ENCODE measurements at places on chromosomes 2 and 18.

- DNase-seq, result peak; percentile 93
These were observed 35.9 kb downstream of the LHCGR start for GRCh38 chr2:48719480-48720177.

GRCh38 chr2:39469807-39470206 is 32.7 kb upstream of the MAP4K3 start:
- DNase-seq, result peak; percentile 27

DNA sequence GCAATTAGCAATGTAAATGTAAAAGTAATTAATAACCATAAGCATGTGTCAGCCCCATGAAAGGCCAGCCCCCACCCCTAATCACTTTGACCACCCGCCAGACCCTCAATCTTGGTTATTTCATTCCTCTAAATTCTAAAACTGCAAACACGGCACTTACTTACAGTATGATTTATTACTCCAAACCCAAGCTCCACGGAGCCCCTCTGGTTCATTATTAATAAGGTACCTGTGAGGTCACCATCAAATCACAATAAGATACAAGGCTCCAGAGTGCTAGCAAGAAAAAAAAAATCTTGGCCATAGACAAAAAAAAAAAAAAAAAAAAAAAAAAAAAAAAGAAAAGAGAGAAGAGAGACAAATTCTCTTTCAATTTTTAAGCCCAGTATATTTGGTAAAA is 879.5 kb downstream of the TDRD15 start:
- no peak for DNase-seq

GRCh38 chr18:25166113-25166512 is 185.9 kb downstream of the ZNF521 start:
- DNase-seq, result no peak

- peak; percentile 87 for DNase-seq
These were observed 402.9 kb downstream of the ERBB4 start for GRCh38 chr2:212135739-212136138.

GRCh38 chr2:179936141-179936540 is 71.0 kb downstream of the CWC22 start:
- no peak for DNase-seq

DNA sequence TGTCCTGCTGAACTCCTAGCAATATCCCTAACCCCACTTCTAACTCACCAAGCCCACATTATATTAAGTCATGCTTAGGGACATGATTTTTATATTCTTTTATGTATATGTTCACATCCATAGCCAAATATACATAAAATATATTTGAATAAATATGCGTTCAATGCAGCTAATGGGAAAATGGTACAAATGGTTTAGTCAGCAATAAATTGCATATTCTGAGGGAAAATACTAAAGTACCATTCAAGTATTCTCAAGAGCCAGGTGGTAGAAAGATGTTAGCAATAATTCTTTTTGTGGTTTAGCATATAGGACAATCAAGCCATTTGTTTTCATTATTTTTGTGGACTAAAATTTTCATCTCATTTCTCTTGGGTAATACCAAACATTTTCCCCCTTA is 306.0 kb downstream of the TDRD15 start:
- DNase-seq, result no peak

DNA sequence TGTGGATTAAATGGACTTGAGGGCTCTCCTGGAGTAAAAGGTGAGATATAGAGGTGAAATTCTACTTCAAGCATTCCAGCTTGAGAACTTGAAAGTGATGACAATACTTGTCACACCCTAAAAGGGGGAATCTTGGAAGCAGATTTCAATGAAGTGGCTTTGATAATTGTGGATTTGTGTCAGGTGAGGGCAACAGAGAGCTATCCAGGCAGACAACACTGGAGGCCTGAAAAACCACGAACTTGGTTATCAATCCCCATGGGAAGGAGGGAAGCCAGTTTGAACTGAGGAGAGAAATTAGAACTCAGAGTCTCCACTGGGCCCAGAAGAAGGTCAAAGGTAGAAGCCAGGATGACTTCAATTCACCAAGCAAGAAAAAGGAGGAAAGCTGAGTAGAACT is 263.9 kb downstream of the FIGN start:
- peak; percentile 49 for DNase-seq

DNA sequence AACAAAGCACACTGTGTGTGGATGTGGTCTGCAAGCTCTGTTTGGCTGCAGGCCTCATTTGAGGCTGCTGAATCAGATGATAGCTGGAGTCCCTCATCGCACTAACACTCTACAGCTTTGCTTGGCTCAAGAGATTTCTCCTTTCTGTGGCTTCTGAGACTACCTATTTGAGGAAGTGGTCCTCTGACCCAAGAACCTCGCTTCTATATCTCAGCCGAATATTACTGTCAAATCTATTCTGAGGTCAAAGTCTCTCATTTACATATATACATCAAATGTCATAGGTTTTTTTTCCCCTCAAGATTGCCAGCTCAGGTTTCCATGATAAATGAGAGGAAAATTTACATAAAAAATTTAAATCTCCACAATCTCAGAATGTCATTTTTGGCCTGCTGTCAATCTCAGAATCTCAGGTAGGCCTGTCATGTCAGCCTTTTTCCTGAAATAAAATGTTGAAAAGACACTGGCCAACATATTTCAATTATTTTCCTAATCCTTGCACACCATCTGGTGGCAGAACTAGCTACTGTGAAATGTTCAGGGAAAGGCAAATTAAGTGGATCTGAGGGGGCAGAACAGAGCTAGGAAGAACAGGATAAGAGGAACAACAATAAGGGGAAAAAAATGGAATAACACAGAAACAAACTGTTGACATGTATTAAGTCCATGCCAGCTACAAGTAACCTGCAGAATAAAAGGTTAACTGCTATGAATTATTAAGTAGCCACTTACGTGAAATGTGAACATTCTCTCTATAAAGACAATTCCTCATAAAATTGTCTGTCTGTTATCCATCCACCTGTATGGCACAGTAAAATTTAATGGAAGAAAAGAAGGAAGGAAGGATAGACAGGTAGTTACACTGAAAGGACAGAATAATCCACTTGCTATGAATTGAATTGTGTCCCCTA is 39.3 kb downstream of the AP1S3 start:
- peak; percentile 47 for DNase-seq

DNA sequence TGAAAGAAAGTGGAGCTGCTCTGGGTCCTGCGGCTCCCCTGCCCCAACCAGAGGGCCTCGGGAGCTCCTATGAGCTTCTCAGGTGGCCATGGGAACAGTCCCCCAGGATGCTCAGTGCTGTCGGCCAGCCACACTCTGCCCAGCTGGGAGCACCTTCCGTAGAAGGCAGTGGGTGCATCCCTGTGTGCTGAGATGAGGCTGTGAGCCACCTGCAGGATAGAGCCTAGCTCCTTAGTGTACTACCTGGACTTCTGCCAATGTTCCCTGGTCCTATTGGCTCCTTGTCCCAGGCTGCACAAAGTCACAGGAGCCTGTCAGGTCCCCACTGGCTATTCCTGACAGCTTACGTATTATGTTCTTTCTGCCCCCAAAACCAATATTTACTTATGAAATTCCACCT is 16.1 kb downstream of the PRELID3A start:
- DNase-seq, result peak; percentile 71

GRCh38 chr2:187461294-187462261 is 13.5 kb upstream of the CALCRL start:
- DNase-seq, result no peak

DNA sequence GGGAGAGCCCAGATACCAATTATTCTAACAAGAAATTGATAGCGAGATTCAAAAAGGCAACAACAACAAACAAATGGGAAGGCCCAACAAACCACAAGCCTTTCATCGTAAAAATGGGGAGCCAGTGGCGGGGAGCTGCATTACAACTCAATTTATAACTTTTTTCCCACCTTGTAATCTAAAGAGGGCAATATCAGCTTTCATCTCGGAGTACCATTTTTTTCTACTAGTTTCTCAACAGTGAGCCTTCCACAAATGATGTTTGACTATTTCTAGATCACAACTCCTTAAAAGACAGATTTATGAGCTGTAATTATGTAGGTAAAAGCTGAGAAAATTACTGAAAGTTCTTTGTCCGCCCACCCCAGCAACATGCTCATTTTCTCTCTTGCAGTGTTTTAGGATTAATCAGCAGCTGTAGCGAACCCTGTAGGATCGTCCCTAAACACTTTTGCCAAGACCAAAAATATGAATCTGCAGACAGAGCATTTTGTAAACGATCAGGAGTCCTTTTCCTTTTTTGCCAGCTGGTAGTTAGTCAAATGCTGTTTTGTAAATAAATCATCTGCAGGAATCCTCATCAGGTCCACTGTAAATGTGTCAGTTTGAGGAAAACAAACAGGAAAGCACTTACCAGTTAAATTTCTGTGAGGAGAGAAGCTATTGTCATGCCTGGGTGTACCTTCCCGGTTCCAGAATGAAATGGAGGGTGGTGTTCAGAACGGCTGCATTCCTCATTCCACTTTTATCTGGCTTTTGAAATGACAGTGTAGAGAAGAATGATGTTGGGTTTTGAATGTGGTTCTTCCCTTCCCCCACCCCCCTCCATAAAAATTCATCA is 53.2 kb downstream of the EEF1B2 start:
- no peak for DNase-seq

GRCh38 chr18:66587430-66587829 is 16.5 kb downstream of the CDH19 start:
- DNase-seq, result no peak

DNA sequence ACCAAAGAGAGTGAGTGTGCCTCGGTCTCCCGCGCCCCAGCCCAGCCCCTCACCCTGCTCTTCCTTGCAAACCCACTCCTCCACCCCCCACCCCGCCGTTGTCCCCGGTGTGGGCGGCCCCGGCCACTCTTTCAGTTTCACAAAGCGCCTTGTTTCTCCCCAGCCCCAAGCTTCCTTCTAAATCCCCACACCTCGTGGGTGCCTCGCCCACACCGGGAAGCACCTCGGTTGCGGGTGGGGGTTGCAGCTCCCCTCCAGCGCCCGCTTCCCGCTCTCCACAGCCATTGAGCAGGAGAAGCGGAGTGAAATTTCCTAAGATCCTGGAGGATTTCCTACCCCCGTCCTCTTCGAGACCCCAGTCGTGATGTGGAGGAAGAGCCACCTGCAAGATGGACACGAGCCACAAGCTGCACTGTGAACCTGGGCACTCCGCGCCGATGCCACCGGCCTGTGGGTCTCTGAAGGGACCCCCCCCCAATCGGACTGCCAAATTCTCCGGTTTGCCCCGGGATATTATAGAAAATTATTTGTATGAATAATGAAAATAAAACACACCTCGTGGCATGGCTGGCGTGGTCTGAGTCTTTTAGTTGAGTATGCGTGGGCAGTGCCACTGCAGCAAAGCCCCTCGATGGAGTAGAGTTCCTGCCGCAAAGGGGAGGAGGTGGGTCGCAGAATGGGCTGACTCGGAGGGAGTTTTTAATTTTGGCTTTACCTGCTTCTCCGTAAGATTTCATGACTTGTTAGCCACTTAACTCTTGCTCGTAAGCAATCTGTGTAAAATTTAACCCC is 848 bp downstream of the TMSB10 start:
- peak; percentile 62 for DNase-seq

DNA sequence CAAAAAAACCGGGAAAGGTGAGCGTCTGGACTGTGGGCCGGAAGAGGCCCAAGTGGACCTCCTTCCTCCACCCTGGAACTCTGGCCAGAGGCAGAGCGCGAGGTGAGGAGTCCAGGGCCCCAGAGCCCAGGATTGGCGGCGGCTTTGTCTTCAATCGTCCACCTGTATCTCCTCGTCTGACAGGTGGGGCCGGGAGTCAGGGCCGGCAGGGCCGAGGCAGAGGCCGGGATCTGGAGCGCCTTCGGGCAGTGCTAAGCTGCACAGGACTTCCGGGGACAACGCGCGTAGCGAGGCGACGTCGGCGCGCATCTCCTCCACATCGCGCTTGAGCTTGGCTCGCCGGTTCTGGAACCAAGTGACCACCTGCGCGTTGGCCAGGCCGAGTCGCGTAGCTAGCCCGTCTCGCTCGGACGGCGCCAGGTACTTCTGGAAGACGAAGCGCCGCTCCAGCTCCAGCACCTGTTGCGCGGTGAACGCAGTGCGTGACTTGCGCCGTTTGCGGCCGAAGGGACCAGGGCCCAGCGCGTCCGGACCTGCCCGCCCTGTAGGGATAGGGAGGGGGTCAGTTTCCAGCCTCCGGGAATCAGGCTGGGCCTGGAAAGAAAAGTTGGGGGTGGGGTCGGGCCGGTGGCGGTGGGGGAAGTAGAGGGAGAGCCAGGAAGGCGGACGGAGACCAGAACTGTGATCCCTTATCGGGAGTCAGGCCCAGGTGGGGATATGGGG is 1.5 kb downstream of the LBX2 start:
- peak; percentile 88 for DNase-seq

GRCh38 chr2:97845818-97846217 is 132.4 kb downstream of the ZAP70 start:
- DNase-seq, result no peak

GRCh38 chr2:116719836-116720235 is 1094.7 kb upstream of the DDX18 start:
- DNase-seq, result peak; percentile 90

GRCh38 chr2:44940732-44941464 is 604 bp upstream of the SIX3 start:
- DNase-seq, result peak; percentile 59

DNA sequence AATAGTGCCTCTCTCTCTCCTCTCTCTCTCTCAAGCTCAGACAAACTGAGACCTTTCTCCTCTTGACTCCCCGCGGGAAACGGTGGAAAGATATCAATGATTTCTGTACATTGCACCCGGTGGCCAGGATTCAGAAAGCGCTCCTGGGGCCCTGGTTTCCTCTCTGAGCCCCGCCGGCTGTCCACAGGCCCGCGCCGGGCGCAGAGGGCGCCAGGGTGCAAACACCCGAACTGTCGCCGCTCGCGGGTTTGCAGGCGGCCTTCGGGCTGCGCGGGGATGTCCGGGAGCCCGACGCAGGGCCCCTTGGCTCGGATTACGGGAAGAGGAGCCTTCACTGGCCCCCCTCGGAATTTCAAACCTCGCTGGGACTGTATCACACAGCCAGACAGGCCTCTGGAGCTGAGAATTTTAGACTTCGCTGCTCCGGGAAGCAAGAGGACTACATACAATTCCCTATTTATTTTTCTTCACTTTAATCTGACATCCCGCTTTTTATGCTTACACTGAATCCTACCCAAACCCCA is 5.2 kb upstream of the EN1 start:
- no peak for DNase-seq

DNA sequence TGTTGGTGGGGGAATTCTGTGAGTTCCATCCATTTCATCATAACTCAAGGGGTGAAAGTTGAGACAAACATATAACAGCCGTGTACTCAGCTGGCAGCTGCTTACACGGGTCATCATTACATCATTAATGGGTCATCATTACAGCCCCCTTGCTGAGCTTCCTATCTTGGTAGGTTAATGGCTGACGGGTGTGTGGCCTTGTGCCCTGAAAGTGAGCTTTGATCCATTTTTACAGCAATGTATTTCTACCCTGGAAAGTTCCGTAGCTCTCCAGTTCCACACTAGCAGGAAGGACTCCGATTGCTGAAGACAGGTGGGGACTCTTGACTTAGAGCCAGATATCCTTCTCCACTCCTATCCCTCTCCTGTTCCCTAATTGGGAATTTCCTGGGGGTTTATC is 105.2 kb upstream of the DLX2 start:
- peak; percentile 30 for DNase-seq

- DNase-seq, result no peak
These were observed 73.2 kb upstream of the BOD1L2 start for GRCh38 chr18:57073501-57074187.
